ENCODE measurements at places on chromosomes 12 and 14. TPM values are rescaled to one million over a fixed set of nuclear protein-coding genes. Genes with fewer than 3 reads are reported as not detected.

Gene MAP3K9
- 8.6 TPM for total RNA-seq

Gene SAMD15
- total RNA-seq, result 1.7 TPM

Gene APOLD1
- 5.2 TPM for total RNA-seq

Gene KRT79
- not detected for total RNA-seq

Gene PLEKHA5
- total RNA-seq, result 30.2 TPM

Gene PPM1A
- 38.0 TPM for total RNA-seq

Gene PIWIL1
- total RNA-seq, result not detected

Gene TAS2R42
- total RNA-seq, result not detected

Gene GPR33
- not detected for total RNA-seq

Gene SLC7A7
- total RNA-seq, result 15.0 TPM

Measured in endothelial cell (in vitro differentiated cells).